ENCODE measurements at places on chromosomes 6 and 20.

DNA sequence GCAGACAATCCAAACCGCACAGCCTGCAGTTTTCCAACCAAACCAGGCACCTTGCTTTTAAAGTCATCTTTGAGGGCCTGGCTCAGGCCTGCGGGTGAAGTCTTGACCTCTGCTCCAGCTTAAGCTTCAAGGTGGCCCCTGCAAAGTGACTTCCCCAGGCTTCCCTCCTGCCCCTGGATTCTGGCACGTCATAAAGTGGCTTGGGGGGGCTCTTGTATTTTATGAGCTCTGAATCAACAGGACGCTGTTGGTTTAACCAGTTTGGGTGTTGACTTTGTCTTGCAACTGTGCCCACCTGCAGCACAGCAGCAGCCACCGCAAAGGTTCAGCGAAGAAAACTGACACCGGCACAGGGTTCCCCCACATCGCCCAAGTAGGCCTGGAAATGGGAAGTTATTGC is 81.2 kb downstream of the NFATC2 start:
- no peak for DNase-seq

GRCh38 chr6:43444582-43444981 is 10.8 kb downstream of the DLK2 start:
- no peak for DNase-seq

GRCh38 chr6:125316621-125317020 is 14.9 kb upstream of the HDDC2 start:
- DNase-seq = no peak

DNA sequence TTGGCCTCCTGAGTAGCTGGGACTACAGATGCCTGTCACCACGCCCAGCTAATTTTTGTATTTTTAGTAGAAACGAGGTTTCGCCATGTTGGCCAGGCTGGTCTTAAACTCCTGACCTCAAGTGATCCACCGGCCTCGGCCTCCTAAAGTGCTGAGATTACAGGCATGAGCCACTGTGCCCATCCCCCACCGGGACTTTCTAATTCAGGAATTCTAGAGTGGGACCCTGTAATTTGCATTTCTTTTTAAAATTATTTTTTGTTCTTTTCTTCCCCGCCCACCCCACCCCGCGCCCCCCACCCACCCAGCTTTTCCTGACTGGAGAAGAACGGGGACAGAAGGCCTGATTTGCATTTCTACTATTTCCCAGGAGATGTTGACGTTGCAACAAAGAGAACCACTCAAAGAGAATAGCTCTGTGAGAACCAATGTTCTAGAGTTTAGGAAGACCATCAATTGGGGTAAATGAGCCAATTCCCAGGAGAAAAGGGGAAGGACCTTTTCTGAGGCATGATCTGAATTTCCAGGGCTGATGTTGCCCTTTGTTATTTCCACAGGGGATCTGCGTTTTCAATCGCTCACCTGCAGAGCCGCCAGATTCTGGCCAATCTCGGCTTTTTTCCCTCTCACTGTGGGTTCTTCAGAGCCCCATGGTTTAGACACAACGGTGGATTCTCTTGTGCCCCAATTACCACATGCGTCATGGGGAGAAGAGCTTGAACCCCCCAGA is 33.2 kb upstream of the TFAP2C start:
- no peak for DNase-seq

- DNase-seq = no peak
Measured at GRCh38 chr6:169530752-169531123, 171.1 kb downstream of the WDR27 start.

DNA sequence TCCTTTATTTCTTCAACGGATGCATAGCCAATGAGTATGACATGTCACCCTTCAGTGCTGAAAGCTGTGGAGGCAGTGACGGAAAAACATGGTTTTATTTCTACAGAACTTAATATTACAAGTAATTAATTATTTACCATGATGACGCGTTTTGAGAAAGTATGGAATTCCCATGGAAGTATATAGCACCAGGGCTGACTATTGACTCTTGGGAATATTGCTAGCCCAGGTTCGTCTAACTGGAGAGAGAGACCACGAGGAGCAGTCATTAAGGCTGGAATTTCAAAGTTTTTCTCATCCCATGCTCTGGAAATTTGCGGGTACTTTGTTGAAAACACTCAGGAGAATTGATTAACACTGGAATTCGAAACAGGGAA is 155.2 kb upstream of the PRSS16 start:
- no peak for DNase-seq

DNA sequence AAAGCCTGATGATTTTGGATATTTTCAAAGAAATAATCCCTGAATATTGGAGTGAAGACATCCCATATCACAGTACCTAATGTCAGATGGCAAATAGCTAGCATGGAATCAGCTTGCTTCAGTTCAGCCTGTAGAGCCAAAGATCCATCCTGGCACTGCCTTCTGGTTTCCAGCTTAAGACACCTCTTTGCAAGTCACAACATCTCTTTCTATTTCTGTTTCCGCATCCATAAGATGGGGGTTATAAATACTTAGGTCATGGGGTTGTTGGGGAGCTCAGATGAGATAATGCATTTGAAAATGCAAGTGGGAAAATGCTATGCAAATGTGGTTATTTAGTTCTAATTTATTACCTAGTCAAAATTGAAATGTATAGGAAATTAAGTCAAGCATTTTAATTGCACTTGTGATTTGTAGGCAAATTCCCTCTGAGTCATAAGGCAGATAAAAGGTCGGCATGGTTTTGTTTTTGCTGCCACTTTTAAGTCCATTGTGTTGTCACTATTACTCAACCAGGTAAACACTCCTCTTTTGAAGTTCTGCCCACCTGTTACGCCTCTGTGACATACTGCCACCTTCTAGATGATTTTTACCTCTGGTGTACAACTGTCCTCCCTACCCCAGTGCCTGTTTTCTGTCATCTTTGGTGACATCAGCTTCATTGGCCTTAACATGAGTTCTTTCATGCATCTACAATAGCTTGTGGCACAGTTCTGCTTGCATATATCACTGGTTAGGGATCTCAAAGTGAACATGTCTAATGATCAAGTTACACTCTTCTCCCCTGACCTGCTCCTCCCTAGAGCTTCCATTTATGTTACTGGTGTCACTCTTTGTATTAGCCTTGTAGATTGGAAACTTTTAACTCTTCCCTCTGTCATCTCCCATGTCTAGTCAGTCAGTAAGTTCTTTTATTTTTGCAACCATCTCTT is 96.6 kb downstream of the CDKAL1 start:
- DNase-seq = no peak

DNA sequence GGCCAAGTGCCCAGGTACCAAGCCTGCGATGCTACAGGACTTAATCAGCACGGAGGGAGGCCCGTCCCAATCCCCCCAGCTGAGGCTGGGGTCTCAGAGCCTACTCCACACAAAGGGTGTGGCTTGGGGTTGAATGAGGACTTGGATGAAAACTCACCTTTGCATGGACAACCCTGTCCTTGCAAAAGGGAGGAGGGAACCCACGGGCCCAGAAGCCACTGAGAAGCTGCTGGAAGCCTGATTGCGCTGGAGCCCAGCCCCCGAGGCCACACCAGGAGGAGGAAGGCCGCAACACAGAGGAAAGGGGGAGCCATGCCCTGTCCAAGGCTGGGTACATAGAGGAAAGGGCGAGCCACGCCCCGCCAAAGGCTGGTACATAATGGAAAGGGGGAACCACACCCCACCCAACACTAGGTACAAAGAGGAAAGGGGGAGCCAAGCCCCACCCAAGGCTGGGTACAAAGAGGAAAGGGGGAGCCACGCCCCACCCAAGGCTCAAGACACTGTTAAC is 158.8 kb downstream of the DLL1 start:
- DNase-seq = no peak

DNA sequence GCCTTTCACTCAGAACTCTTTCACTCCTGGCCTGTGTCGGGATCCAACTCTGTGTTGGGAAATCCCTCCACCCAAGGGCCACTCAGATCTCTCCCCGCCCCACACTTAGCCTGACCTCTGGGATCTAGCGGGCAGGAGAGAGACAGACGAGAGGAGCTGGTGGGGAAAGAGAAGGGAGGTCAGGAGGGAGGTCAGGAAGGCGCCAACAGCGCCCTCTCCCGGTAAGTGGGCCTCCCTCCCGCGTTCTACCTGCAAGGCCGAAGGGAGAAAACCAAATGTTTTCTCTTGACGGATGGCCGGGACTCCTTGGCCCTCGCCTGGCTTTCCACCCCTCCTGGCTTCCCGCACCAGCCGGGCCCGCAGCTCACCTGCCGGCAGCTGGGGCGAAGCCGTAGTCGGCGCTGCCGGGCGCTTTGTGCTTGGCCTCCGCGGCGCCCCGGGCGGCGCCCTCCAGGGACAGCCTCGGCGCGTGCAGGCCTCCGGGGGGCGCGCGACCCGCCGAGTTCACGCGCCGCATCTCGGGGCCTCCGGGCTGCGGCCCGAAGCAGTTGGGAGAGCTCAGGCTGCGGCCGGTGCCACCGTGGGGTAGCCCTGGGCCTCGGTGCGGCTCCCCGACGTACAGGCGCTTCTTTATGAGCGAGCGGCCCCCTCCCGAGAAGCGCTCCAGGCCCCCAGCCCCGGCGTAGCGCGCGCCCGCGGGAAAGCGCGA is 38.2 kb downstream of the C6orf132 start:
- peak; percentile 40 for DNase-seq

DNA sequence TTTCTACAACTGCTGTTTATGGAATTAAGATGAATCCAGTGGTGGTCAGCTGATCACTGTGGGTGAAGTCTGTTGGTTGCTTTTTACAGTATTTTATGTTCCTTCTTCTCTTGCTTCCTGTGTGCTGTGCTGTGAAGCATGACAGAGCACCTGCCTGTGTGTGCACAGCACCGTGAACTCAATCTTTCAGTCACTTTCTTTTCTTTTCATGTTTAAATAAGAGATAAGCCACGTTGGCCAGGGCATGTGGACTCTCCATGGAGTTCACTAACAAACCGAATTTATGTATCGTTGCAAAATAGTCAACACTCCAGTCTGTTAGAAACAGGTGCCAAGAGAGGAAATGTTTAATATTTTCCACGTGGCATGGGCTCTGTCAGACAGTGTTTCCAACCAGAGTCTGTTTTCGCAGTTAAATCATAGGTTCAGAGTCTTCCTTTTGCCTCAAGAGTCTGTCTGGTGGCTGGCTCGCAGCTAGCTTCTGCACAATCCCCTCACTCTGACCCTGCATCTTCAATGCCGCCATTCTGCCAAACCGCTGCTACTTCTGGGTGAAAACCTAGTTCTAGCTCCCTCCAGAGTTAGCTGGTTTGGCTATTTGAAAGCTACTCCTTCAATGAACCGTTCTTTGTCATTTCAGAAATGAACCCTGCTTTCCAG is 73.2 kb downstream of the QRSL1 start:
- DNase-seq = no peak

DNA sequence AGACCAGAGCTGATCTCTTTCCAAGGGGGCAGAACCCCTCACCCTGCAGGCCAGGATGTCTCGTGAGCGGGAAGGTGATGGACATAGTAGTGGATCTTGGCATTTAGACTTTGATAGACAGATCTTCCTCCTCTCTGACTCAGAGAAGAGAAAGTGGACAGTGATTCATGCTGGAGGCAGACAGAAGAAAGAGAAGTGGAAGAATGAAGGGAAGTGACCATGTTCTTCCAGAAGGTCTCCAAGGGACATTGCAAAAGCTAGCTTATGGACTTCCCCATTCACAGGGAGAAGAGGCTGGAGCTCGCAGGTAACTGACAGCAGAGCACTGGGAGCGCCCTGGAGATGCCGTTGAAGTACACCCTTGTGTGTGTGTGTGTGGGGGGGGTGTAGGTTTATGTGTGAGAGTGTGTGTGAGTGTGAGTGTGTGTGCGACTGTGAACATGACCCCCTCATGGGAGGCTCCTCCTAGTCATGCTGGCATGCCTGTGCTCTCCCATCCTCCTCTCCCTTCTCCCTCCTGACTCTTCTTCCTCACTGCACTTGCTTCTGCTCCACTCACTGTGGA is 8.0 kb upstream of the RAET1L start:
- no peak for DNase-seq

DNA sequence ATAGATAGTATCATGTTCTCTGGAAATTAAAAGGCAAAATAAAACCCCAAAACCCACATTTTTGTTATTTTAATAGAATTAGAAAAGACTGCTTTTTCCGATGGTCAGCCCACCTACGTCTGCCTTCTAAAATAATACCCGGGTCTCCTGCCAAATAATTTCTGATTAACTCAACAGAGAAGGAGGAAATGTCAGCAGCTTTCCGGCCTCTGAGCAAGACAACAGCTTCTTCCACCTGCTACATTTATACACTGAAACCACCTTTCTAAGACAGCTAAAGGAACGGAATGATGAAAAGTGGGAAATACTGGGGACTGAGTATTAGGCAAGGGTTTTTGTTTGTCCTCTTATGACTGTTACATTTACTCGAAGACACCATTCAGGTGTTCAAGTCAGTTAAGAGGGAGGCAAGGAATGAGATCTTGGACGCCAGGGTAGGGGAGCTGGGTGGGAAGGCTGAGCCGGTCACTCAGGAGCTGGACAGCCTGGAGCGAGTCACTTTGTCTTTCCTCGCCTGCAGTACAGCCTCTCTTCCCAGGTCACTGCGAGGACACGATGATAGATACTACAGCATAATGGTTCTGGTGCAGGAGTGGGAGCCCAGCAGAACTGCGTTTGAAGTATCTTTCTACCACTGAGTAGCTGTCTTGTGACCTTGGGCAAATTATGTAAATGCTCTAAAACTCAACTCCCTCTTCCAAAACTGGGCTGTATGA is 96.3 kb upstream of the QKI start:
- no peak for DNase-seq
